ENCODE measurements at places on chromosomes 1 and 21.

GRCh38 chr1:42932442-42932941 lies 26.2 kb downstream of the SLC2A1 start:
- DNase-seq: no peak

GRCh38 chr1:59569198-59569597 lies 245.6 kb upstream of the HOOK1 start:
- DNase-seq: no peak

- no peak for DNase-seq
These were observed 163.3 kb downstream of the NRIP1 start for GRCh38 chr21:14901482-14901958.

- DNase-seq: no peak
These were observed 835 bp upstream of the LCE1D start for GRCh38 chr1:152795686-152796085.

DNA sequence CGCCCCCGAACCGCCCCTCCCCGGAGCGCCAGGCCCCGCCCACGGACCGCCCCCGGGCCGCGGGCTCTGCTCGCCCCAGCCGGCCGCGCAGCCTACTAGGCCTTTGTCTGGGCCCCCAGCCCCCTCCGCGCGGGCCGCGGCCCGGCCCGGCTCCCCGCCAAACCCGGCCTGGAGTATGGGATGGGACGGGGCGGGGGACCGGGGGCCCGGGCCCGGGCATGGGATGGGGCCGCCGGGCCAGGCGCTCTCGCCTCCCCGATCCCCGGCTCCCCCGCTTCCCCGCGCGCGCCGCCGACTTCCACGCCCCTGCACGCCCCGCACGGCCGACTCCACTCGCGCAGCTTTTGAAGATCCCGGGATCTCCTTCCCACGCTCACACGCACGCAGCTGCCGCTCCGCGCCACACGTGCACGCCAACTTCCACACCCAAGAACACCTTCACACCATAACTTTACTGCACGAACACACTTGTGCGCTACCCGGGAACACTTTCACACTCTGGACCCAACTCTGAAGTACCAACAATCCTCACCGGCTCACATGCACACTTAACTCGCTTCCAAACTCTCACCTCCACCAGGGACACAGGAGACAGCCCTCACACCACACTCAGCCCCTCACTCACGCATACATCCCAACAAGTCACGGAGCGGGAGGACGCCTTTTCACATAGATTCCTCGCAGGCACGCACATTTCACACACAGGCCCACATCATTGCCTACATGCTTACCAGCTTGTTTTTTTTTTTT lies 437 bp upstream of the HSPG2 start:
- peak; percentile 17 for DNase-seq

GRCh38 chr1:184164536-184164935 lies 113.0 kb downstream of the TSEN15 start:
- DNase-seq: no peak

DNA sequence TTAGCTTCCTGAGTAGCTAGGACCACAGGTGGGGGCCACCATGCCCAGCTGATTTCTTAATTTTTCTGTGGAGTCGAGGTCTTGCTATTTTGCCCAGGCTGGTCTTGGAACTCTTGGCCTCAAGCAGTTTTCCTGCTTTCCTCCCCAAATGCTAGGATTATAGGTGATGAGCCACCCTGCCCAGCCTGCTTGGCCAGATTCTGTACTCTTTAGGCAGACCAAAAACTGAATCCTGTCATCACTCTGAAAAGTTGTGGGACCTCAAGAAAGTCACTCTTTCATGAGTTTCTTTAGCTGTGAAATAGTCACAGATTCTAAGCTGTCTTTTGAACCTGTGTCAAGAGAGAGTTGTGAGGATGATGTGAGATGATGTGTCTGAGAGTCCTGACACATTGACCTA lies 105.4 kb downstream of the CAMTA1 start:
- DNase-seq: no peak

- no peak for DNase-seq
These were observed 25.6 kb downstream of the CDK18 start for GRCh38 chr1:205530116-205530515.

- no peak for DNase-seq
These were observed 46.4 kb downstream of the CACHD1 start for GRCh38 chr1:64516301-64516700.

GRCh38 chr1:157597959-157598667 lies at the start of gene FCRL4:
Gene FCRL4, minus strand, starts transcription at chr1:157598085. Its CDS starts 141 bp downstream, at chr1:157597944.
- DNase-seq: no peak

- DNase-seq: no peak
These were observed 15.9 kb upstream of the CEP350 start for GRCh38 chr1:179938752-179939151.

DNA sequence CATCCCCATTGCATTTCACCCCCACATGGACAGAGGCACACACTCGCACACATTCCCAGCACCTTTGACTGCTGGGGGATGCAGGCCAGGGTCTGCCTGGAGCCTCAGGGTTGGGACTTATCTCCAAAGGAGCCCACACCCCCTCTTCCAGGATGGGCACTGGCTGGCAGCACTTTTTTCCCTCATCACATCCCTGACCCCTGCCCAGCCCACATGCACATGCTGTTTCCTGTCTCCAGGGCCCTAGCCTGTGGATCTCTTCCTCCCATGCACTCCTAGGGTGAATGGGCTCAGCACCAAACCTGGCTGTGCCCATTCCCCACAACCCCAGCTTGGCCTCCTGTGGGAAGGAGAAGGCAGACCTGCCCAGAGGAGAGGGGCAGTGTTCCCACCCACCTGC lies 59.3 kb downstream of the STUM start:
- DNase-seq: no peak

DNA sequence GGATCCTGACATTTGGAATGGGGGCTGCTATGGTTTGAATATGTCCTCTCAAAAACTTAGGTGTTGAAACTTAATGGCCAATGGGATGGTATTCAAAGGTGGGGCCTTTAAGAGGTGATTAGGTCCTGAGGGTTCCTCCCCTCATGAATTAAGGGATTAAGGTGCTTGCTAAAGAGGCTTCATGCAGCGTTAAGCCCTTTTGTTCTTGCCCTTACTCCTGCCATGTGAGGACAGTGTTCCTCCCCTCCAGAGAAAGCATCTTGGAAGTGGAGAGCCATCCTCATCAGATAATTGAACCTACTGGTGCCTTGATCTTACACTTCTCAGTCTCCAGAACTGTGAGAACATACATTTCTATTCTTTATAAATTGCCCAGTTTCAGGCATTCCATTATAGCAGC lies 146.6 kb downstream of the KCNJ6 start:
- DNase-seq: no peak

- no peak for DNase-seq
These were observed 6.6 kb downstream of the GNG4 start for GRCh38 chr1:235642943-235643371.

GRCh38 chr1:236608930-236609726 lies 4.8 kb upstream of the HEATR1 start:
- DNase-seq: no peak

DNA sequence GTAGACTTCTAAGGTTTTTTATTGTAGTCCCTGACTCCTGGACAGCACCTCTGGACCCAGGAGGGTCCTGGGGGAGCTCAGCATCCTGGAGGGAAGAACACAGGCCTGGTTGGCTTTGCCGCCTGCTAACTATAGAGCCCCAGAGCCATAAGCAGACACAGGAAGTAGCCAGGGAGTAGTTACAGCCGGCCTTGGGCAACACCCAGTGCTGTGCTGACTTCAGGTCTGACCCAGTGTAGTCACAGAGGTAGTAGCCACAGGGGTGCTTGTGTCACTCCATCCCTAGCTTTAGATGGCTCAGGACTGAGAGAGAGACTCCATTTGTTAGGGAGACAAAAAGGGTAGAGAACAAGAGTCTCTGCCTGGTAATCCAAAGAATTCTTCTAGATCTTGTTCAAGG lies 21.9 kb downstream of the MCOLN2 start:
- DNase-seq: no peak

DNA sequence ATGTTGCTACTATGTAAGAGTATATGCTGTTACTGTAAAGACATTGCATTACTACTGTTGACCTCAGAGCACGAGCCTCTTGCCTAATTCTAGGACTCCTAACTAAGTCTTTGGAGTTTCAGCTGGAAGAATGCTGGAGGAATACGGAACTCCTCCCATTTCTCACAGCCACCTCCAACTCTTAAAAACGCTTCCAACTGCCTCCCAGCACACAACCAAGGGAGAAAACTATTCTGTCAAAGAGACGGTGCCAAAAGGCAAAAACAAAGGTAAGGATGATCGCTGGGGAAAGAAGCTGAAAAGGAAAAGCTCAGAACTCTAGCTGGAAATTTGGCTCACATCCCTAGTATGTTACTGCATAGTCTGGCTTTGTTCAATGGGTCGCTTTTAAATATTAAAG lies at the start of gene FMO2:
Gene FMO2 (plus strand): TSS at position 210 of the 400 bp plus-strand sequence. CDS start 414 bp downstream, outside the sequence.
- no peak for DNase-seq

- no peak for DNase-seq
These were observed 8.8 kb upstream of the CTBS start for GRCh38 chr1:84582802-84583587.

- no peak for DNase-seq
These were observed 68.1 kb upstream of the NFASC start for GRCh38 chr1:204802401-204803175.

DNA sequence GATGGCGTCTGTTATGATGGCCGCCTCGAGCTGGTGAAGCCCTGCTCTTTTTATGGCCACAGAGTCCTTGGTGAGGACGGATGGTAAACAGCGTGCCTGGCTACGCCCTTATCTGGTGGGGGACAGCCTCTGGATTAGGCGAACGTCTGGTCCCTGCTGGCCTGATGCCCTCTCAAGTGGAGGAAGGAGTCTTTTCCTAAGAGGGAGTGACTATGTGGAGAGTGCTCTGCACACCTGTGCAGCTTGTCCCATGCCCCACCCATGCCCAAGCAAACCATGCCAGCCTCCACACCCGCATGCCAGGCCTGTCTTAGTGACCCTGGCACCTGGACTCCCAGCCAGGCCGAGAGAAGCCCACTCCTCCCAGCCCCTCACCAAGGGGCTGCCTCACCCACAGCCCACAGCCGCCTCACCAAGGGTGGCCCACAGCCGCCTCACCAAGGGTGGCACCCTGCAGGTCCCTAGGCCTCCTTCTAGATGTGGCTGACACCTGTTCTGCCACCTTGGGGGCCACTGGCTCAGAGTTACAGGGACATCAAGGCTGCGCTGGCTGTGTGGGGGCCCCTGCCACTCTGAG lies 40.2 kb downstream of the WNT9A start:
- DNase-seq: no peak

- DNase-seq: no peak
These were observed 582.5 kb downstream of the DPYD start for GRCh38 chr1:97338347-97338746.

All from activated naive CD8-positive, alpha-beta T cell treated with anti-CD3 and anti-CD28 coated beads, Interleukin-2, amount 50 U/mL, for 16 hours (primary cell).